Stimulated activated CD8-positive, alpha-beta memory T cell treated with anti-CD3 and anti-CD28 coated beads, Interleukin-2, amount 100 ng/mL, for 1 hour (primary cell): ENCODE measurements at places on chromosomes 1 and 21.

- DNase-seq, result no peak
Observed at GRCh38 chr1:42142894-42143675, 10.1 kb upstream of the GUCA2B start.

DNA sequence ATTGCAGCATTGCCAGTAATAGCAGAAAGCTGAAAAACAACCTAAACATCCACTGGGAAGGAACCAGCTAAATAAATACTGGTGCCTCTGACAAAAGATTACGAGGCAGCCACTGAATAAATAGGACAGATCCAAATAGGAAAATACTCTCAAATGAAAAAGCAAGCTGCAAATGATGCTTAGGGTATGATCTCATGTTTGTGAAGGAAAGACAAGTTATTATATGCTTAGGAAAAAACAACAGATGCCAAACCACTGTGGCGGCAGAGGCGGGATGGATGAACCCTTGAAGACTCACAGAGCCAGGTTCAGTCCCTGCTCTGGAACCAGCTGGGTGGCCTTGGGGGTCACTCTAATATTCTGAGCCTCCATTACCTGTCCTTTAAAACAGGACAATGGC is 41.6 kb downstream of the MATN1 start:
- DNase-seq, result no peak

DNA sequence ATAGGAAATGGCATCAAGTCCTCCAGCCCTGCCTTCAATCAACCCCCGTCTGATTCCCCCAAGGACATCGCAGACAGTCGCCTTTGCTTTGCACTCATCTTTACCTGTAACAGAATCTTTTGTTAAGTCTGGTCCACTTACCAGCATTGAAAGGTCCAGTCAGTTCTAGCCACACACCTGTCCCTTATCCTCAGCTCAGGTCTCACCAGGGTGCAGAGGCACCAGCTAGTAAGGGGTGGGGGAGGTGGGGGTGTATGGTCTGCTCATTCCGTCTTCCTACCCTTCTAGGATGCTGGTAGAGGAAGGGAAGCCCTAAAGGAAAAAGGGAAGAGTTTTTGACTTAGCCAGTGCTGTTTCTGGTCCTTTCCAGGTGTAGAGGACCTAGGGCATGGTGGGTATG is 427.7 kb downstream of the MATN1 start:
- no peak for DNase-seq

DNA sequence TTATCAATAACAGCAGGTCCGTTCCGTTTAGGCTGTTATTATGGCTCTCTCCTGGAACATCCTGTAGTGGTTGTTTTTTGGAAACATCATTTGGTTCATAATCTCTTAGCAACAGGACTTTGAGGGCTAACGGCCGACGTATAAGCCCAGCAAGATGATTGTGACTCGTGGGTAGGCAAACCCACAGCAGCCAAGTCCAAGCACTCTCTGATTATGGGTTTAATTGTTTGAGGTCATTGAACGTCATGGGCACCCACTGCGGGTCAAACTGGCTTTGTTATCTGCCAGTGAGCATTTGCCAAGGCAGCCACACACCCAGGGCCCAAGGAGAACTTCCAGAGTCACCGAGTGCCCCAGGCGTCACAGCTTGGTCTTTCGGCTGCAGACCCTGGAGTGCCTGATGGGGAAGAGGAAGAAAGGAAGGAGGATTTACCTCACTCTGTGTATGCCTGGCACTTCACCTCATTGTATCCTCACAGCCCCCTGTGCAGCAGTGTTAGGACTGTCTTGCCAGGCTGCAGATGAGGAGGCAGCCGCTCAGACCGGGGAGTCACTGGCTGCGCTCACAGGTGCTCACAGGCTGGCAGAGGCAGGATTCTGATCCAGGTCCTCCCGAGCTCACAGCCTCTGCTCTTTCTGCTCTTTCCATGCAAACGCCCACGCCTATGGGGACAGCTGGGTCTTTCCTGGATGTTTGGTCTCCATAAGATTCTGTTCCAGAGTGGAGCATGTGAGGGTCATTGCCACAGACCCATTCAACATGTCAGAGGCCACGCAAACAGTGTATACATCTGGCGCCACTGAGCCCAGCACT is 30.8 kb upstream of the EPS8L3 start:
- DNase-seq, result no peak

DNA sequence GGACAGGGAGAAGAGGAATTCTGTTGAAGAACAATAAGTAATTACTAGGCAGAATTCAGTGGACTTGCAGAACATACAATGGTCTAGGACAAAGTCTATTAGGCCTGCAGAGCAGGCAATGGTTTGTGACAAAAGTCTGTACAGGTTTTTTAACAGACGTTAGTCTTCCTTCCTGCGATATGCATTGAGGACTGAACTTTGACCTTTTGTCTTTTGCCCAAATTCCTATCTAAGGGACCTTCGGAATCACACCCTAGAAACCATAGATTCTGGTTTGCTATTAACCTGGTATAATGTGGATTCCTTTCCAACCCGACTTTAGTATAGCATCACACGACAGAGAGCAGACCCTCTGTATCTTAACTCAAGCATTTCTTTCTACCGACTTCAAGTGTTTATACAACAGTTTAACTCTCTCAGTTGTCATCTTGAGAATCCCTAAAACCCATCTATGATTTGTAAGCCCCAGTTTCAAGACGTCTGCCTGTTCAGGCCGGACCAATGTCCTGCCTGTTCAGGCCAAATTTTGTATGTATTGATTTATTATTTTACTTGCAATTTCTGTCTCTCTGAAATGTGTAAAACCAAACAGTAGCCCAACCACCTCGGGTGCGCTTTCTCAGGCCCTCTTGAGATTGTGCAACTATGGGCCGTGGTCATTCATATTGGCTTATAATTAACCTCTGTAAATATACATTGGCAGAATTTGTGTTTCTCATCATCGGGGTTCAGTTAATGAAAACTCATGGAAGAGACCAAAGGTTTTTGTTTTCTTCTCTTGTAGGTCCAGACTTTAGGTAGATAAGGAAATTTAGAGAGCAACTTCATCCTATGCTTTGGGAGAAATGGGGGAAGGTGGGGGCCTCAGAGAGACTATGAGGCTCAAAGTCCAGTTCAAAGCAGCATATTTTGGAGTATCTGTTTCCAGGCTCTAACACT is 76.9 kb upstream of the TNFSF18 start:
- no peak for DNase-seq

DNA sequence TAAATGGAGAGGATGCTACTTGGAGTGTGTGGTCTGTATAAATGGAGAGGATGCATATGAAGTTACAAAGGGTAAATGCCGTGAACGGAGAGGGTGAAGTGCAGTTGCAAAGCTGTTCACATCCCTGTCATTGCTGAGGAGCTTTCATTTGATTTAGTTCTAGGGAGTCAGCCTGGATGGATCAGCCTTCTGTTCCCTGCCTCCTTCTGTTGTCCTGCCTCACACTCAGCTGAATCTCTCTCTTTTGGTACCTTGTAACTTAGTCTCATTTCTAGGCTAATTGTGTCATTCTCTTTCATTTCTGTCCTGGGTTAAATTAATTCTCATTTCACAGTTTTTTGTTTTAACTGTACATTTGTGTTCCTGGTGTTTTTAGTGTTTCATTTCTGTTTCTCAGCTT is 133.2 kb upstream of the COL6A1 start:
- DNase-seq, result no peak

DNA sequence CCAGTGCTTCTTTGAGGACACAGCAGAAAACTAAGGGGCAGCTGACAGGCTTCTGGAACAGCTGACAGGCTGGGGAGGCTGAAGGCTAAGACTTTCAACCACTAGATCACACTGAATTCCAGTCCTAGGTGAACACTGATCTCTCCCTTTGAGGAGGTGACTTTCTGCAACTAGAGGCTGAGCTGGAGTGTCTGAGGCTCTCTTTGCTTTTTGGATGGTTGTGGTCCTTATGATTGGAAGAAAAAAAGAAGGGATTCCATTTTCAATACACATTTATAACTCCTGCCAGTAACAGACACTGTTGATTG is 1.4 kb downstream of the IL6R start:
- DNase-seq, result no peak

DNA sequence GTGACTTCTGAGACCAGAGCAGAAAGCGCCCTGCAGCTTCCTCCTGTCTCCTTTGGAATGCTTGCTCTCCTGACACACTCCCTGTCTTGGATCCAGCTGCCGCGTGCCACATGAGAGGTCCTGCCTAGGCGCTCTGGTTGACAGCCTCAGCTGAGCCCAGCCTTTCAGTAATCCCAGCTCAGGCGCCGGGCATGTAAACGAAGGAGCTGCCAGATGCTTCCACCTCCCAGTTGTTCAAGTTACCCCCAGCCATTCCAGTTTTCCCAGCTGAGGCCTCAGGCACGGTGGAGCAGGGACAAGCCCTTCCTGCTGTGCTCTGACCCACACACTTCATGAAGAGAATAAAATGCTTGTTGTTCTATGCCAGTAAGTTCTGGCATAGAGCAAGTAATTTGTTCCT is 14.3 kb upstream of the CD34 start:
- DNase-seq, result no peak
